NCI-H1694 (cell line): ENCODE measurements at places on chromosomes 11 and 22.

- DNase-seq: no peak
Measured at GRCh38 chr11:2867722-2868505, 17.7 kb downstream of the CDKN1C start.

DNA sequence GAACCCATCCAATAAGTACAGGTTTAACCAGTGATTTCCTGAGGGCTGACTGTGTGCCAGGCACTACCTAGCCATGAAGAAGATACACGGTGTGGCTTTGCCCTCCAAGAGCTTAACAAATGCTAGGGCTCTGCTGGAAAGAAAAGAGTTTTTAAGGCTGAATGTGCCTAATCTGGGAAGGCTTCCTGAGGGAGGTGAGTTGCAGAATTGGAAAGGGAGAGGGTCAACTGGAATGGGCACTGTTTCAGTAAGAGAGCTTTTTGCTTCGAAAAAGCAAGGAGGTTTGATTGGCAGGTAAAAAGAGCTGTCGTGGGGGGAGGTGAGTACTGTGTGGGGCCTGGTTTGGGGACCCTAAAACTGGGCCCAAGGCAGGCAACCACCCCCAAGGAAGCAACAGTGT, 2.7 kb downstream of the FAM83F start:
- no peak for DNase-seq

GRCh38 chr11:13335319-13335718, 57.7 kb downstream of the BMAL1 start:
- peak; percentile 22 for DNase-seq

GRCh38 chr11:127656116-127656836, 655.7 kb upstream of the KIRREL3 start:
- DNase-seq: no peak

- peak; percentile 15 for DNase-seq
Measured at GRCh38 chr11:77473801-77474683, at the start of gene PAK1. PAK1 (minus strand) TSS chr11:77474094; CDS start chr11:77392520, 81,574 bp downstream.

- no peak for DNase-seq
Measured at GRCh38 chr11:130554241-130555055, 106.0 kb downstream of the ADAMTS15 start.

DNA sequence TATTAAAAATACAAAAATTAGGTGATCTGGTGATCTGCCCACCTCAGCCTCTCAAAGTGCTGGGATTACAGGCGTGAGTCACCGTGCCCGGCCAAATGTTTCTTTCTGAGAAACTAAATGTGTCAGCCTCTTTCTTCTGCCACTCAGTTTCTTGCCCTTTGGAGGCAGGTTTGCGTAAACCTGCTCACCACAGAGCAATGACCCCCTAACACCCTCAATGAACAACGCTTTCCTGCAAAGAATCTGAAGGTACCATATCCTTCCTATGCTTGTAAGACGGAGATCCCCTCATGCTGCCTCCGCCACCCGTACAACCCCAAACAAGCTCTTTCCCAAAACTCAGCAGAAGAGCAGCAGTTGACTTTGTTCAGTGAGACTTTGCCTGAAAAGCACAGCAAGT, 38.7 kb upstream of the TTLL12 start:
- DNase-seq: no peak

DNA sequence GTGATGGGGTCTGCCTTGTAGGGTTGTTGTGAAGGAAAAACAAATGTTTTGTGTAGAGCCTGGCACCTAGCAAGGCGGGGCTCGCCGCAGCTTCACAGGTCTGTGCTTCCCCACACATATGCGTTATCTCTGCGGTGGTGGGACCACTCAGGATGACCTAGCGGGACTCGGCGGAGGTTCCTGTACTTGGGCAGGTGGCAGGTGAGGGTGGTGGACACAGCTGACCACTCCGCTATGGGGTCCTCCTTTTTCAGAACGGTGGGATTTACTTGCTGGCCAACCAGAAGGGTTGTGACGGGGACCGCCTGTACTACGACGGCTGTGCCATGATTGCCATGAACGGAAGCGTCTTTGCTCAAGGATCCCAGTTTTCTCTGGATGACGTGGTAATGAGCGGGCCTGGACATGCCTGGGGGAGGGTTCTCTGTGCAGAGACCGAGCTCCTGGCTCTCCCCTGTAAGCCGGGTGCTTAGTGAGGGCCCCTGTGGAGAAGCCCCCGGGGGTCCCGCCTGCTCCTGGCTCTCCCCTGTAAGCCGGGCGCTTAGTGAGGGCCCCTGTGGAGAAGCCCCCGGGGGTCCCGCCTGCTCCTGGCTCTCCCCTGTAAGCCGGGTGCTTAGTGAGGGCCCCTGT, 21.3 kb downstream of the NADSYN1 start:
- DNase-seq: no peak

- no peak for DNase-seq
Measured at GRCh38 chr22:49356428-49356827, 471.2 kb downstream of the BRD1 start.

- DNase-seq: no peak
Measured at GRCh38 chr11:7444091-7444981, 41.0 kb upstream of the OLFML1 start.

- DNase-seq: no peak
Measured at GRCh38 chr11:70489276-70489675, 90.9 kb downstream of the CTTN start.

- no peak for DNase-seq
Measured at GRCh38 chr11:122226810-122227379, 110.9 kb upstream of the BLID start.

DNA sequence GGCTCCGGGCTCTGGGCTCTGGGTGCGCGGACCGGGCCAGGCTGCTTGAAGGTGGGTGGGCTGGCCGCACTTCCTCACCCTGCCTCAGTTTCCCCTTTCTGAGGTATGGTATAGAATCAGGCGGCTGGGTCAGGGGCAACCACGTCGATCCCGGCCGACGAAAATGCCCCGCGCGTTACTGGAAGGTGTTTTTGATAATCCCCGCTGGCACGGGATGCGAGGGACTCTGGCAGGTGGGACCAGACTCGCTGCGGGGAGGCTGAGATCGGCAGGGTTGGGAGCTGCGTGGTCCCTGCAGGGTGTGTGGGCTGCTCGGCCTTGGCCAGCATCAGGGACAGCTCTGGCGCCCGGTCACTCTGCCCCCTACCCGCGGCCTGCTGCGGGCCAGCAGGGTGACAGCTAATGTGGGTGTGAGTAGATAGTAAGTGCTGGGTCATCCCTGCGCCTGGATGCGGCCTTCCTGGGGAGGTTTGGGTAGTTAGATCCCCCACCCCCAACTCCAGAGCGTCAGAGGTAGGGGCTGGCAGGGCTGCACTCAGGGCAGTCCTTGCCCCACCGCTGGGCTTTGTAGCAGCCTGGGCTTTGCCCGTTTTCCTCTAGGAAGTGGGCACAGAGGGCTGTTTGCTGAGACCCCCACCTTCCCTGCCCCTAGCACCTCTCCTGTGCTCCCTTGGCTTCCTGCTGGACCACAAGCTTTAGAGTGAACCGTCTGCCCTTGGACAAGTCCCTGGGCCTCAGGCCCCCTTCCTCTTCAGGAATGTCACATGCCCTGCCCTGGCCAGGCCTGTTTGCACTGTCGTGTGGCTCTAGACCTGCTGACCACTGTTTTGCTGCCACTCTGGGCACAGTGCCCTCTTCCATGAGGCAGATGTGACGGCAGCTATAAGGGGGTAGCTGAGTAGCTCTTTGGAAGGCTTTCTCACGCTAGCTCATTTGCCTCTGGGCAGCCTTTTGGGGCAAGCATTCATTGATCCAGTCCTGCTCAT, 579 bp downstream of the TANGO2 start:
- DNase-seq: no peak

DNA sequence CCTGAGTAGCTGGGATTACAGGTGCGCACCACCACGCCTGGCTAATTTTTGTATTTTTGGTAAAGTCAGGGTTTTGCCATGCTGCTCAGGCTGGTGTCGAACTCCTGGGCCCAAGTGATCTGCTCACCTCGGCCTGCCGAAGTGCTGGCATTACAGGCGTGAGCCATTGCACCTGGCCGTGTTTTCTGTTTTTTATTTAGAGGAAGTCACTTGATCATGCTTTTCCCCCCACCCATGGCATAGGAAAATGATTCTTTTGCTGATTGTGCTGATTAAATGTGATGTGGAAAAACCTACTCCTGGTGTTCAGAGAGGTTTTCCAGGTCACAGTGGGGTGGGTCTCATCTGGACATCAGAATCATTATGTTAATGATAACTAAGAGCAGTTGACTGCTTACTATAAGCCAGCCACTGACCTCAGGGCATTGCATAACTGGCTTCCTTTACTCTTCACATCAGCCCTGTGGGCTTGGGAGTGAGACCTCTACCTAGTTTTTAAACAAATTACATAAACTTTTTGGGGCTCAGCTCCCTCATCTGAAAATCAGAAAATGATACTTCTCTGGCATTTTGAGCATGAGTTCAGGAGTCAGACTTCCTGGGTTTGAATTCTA, 71.0 kb downstream of the PTPRJ start:
- no peak for DNase-seq

GRCh38 chr11:46710821-46711269, 8.2 kb upstream of the F2 start:
- no peak for DNase-seq

GRCh38 chr11:96272529-96273222, 70.3 kb downstream of the MAML2 start:
- DNase-seq: no peak

- DNase-seq: no peak
Measured at GRCh38 chr11:19168090-19168489, 33.7 kb downstream of the CSRP3 start.

GRCh38 chr11:18490319-18490718, 34.7 kb downstream of the LDHAL6A start:
- no peak for DNase-seq

DNA sequence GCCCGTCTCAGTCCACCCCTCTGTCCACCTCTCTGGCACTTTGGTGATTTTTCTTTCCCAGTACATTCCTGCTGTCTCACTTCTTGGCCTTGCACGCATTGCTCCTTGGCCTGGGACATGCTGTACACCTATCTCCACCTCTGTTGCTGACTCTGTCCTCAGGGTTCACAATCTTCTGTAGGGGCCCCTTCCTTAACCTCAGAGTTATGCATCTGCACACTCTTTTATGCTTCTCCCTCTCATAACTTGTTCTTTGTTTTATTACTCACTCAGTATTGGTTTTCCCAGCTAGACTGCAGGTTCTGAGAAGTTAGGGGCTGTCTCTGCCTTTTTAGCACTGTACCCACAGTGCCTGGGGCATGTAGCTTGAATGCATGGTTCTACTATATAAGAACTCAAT, 139.1 kb upstream of the MTMR2 start:
- DNase-seq: no peak

DNA sequence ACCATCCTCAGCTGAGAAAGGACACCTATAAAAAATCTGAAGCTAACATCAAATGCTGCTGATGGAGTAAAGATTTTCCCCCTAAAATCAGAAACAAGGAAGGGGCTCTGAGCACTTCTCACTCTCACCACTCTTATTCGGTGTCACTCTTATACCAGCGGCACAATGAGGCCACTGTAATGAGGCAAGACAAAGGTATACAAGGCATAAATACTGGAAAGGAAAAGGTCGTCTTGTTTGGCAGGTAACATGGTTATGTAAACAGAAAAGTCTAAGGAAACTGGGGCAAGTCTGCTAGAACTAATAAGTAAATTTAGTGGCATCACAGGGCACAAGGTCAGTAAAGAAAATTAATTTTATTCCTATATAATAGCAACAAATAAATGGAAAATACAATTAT, 8.1 kb upstream of the MOB2 start:
- no peak for DNase-seq

DNA sequence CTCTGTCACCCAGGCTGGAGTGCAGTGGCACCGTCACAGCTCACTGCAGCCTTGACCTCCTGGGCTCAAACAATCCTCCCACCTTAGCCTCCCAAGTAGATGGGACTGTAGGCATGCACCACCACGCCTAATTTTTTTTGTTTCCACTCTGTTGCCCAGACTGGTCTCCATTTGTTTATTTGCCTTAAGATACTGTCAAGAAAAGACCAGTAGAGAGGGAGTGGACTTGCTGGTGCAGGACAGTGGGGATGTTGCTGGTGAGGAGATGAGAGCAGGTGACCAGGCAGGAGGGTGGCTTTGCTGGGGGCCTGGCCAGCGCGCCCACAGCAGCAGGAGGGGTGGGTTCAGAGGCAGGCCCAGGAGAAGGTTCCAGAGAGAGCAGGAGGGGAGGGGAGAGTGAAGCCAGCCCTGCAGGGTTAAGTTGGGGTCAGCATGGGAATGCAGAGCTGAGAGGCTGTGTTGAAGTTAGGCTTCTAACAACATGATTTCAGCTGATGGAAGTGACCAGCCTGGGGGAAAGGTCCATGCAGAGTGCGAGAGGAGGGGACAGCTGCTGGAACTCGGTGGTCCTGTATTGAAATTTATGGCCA, 35.8 kb downstream of the NADSYN1 start:
- DNase-seq: no peak

- DNase-seq: no peak
Measured at GRCh38 chr11:86636275-86636674, 36.1 kb downstream of the ME3 start.

GRCh38 chr11:83044958-83045712, 26.6 kb downstream of the RAB30 start:
- no peak for DNase-seq

- no peak for DNase-seq
Measured at GRCh38 chr11:126337474-126338241, 17.8 kb upstream of the ST3GAL4 start.

DNA sequence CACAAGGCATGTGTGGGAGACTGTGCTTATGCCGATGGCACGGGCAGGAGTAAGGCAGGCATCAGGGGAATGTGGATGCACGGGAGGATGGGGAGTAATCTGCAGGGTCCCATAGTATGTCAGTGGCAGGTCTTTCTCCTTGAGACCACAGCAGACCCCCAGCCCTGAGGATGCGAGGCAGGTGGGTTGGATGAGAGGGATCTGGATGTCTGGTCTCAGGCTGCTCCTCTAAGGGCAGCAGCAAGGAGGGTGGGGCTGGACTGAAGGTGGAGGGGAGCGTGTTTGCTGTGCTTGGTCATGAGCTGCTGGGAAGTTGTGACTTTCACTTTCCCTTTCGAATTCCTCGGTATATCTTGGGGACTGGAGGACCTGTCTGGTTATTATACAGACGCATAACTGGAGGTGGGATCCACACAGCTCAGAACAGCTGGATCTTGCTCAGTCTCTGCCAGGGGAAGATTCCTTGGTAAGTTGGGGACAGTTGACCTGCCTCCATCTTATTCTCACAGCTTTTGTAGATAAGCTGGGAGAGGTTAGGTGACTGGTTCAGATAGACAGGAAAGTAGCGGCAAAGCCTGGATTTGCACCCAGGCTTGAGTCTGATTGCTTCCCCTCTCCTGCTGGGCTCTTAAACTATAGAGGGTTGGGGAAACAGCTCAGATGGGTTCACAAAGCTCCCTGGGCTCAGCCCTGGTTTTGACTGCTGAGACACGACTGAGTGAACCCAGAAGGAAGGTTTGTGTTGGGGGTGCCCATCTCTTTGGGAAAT, at the start of gene APOL1:
Gene APOL1, plus strand, starts transcription at position 380 of the 769 bp plus-strand sequence. CDS start 1,823 bp downstream, outside the sequence.
- DNase-seq: no peak

DNA sequence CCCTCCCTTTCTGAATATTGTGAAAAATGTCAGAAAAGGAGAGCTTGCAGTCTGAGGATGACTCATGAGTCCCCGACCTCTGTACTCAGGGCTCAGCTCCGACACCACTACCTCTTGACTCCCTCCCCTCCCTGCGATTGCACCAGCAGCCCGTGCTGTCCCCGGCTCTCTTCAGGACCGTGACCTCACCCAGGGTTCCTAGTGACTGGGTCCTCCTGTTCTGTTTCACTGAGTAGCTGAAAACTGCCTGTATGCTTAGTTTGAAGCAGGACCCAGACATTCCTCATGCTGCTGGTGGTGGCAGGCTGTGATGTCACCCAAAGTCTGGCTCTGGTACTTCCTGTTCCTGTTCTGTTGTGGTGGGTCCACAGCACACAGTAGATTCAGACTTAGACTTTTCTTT, 11.7 kb downstream of the PHRF1 start:
- DNase-seq: no peak
